ENCODE measurements at places on chromosomes 7 and 10.

DNA sequence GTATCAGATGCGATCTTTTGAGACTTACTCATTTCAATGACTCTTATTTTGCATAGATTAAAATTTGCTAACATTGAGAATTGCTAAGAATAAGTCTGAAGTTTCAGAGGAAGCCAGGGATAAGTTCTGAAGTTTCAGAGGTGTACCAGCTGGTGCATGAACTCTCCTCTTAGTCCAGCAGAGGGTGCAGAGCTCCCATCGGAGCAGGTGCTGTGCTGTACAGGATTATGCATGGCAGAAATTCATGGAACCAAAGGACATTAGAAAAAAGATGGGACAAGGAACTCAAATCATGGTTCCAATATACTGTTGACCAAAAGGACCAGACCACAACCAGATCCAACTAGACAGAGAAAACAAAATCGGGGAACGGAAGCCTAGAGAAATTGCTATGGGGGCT, 41.9 kb downstream of the MGAM2 start:
- no peak for DNase-seq

DNA sequence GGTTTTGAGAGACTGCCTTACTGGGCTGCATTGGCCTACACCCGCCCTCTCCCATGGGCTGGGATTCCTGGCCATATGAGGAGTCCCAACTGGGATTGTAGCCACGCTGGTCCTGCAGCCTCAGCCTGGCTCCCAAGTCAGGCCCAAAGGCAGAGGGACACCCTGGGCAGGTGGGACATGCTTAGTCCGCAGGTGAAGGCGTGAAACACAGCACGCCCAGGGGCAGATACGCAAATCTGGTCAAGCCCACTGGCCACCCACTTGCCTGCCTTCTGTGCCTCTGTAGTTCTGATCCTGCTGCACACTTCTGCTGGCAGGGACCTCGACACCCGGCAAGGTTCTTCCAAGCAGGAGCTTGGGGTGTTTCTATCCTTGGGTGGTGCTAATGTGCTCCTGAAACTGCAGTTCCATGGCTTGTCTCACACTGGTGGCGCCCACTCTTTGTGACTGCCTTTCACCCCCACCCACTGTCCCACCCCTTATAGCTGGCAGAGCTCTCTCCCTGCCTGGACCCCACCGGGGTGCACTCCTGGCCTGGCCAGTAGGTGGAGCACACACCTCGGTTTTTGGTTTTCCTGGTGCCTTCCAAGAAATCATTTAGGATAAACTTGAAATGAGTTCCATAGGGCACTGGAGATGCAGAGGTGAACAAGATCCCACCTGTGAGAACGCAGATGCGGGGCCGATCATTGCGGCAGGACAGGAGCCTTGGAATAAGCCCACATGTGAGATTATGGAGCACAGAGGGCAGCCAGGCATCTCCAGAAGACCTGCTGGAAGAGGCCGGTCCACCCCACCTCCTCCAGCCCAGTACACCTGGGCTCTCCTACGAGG, 47.9 kb downstream of the MKI67 start:
- peak; percentile 33 for DNase-seq

DNA sequence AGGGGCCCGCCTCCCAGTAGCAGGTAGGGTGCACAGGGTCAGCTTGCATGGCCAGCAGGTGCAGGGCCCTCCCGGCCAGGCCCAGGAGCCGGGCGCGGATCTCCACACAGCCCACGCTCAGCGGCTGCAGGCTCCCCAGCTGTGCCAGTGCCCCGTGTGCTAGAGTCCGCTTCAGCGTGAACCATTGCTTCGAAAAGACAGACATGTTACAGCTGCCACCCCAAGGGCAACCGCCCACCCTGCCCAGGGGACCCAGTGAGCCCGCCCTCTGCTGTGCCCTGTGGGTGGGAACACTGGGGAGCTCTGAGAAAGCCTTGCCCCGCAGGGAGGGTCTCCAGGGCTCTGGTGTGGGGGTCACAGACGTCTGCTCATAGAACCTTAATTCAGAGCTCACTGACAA, 64.3 kb upstream of the NKX6-2 start:
- no peak for DNase-seq

GRCh38 chr10:79023240-79024162, 45.3 kb upstream of the ZMIZ1 start:
- no peak for DNase-seq

DNA sequence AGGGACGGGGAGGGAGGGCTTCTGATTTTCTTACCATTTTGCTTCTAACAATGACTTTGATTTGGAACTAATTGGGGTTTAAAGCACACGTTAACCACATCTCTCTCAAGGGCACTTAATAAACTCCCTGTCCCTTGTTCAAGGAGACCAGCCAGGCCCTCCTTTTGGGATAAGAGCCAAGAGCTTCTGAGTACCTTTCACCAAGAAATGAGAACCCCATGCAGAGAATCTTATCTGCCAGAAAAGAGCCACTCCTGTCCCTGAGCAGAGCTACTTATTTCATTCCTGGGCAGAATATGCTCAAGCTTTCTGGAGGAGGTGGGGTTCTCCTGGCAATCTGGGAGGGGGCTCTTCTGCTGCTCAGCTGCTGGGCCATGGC, 574.6 kb downstream of the GALNT17 start:
- DNase-seq = no peak

DNA sequence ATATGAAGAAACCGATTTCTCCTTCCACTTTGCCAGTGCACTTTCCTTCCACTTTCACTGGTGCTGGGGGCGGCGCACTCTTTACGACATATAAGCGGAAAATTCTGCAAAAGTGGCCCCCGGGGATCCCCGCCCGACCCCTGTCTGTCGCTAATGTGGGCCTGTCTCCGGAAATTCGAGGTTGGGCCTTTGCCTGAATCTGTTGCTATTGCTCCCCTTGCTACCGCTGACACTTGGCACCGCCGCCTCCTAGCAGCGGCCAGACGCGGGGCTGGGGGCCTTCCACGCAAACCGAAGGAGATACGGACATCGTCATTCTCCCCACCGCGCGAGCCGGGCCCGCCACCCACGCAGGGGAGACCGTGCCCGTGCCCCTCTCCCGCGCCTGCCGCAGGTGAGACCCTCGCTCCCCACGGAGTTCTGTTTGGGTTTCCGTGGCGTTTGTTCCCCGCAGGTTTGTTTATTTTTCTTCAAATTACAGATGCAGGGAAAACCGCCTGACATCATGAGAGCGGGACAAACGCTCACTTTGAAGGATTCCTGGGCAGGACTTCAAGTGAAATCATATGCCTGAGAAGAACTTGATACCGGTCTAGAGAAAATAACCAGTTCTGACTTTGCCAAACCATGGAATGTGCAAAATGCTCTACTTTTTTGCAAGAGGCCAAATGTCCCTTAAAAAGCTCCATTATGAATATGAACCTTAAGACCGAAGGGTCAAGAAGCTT, 5.0 kb downstream of the TWIST1 start:
- DNase-seq = no peak

DNA sequence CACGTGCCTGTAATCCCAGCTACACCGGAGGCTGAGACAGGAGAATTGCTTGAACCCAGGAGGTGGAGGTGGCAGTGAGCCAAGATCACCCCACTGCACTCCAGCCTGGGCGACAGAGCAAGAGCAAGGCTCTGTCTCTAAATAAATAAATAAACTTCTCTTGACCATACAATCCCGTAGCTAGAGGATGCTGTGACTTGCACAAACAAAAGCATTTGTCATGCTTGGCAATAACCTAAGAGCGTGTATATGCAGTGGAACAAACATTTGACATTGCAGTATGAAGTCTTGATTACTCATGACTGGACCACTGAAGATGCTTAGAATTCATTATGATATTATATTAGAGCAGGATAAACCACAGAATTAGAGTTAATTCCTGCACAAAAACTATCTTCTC, 1.4 kb upstream of the C7orf57 start:
- DNase-seq = no peak

- no peak for DNase-seq
These were observed 226.5 kb downstream of the FANK1 start for GRCh38 chr10:126122881-126123280.

GRCh38 chr7:132681951-132682350, 105.7 kb upstream of the PLXNA4 start:
- DNase-seq = no peak

GRCh38 chr10:4588824-4589223, 237.2 kb upstream of the AKR1E2 start:
- DNase-seq = no peak

DNA sequence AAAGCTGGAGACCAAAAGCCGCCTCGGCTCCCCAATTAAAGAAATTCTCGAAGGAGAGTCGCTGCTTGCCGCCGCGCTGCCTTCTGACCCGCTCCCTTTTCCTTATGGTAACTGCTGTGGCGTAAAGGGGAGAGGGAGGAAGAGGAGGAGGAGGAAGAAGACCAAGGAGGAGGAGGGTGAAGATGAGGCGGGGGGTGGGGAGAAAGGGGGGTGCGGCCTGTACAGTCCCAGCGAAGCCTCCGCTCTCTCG, 388 bp downstream of the CNOT4 start:
- no peak for DNase-seq
